ENCODE measurements at places on chromosomes 13 and 19.

DNA sequence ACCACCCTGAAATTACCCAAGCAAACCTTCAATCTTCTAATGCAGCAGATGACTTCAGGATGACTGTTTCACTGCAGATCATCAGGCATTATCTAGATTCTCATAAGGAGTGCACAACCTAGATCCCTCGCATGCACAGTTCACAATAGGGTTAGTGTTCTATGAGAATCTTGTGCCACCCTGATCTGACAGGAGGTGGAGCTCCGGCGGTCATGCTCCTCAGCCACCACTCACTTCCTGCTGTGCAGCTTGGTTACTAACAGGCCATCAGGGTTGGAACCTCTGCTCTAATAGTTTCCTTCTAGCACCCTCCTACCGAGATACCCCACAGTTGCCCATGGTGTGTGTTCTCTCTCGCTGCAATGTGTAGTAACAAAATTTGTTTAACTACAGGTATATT is 442.8 kb downstream of the FGF14 start:
- DNase-seq: no peak

GRCh38 chr19:19120308-19121231 is 17.7 kb downstream of the TMEM161A start:
- no peak for DNase-seq

- no peak for DNase-seq
Observed at GRCh38 chr19:4414800-4415321, 12.4 kb downstream of the CHAF1A start.

GRCh38 chr13:87975035-87975434 is 303.9 kb downstream of the SLITRK5 start:
- DNase-seq: no peak

- DNase-seq: no peak
Observed at GRCh38 chr13:74103970-74104555, 30.1 kb downstream of the KLF12 start.

GRCh38 chr19:56476651-56477428 is at the start of gene ZNF667:
ZNF667 (minus strand) TSS chr19:56477345; CDS start chr19:56462370, 14,975 bp downstream.
- no peak for DNase-seq

DNA sequence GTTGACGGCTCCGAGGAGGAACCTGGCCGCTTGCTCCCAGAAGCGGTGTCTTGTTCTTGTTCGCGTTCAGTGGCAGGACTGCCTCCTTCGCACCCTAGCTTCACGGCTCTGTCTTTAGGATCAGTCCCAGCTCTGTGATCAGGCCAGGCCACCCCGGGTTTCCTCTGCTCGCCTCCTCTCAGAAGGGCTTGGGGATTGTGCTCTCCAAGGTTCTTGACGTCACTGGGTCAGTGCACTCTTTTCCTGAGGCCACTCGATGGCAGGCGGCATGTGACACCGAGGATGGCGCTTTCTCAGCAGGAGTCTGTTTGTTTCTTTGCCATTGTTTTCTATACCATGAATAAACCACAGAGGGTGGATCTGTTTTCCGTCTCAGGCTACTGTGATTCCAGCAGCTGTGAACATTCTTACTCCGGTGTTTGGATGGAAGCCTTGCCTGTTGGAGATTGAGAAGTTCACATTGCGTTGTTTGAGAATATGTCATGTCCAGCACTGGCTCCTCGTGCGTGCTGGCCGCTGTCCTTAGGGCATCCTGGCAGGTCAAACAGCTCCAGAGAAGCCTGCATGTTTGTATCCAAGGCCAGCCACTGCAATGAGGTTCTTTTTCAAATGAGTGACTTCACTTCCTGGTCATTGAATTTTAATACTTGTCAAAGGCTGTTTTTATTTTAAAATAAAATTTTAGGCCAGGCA is 44.5 kb downstream of the SLC7A9 start:
- DNase-seq: no peak

DNA sequence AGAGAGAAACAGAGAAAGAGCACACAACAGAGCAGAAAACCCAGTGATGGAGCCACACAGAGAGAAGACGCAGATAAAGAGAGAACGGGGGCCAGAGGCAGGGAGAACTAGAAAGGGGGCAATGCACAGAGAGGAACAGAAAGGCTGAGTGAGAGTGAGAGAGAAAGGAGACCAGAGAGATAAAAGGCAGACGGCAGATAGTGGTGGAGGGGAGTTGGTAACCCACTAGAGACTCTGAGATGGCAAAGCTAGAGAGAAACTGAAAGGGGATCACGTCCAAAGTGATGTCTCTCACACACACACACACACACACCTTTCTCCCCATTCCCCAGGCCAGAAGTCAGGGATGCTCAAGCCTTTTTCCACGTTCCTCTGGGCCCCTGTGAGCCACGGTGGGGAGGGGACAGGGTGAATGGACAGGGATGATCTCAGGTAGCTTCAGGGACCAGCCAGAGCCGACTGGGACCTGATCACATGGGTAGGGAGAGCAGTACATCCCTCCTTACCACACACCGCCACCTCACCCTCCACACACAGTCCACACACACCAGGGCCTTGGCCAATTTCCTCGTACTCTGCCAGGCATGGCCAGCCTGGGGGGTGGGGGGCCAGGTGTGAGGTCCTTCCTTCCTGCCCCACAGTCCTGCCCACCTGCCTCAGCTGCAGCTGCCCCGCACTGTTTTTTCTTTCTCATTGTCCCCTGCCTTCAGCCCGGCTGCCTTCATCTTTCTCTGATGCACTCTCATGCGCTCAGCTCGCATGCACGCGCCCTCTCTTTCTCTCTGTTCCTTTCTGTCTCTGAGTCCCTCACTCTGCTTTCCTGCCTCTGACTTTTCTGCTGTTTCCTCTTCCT is 22.5 kb upstream of the POU2F2 start:
- DNase-seq: peak; percentile 37

DNA sequence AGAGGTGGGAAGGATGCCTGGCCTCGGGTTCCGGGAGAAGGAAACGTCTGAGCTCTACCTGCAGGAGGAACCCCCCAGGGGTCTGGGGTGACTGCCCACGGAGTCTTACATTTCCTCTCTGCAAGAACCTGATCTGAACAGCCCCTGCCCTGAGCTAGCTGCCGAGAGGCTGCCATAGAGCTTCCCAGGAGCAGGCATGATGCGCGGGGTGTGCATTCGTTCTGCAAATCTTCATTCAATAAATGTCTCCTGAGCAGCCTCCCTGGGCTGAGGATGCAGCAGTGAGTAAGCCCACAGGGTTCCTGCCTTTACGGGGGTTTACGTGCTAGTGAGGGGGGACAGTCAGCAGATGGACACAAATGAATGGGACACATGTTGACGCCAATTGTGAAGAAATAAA is 1.5 kb upstream of the SHISA7 start:
- DNase-seq: no peak

DNA sequence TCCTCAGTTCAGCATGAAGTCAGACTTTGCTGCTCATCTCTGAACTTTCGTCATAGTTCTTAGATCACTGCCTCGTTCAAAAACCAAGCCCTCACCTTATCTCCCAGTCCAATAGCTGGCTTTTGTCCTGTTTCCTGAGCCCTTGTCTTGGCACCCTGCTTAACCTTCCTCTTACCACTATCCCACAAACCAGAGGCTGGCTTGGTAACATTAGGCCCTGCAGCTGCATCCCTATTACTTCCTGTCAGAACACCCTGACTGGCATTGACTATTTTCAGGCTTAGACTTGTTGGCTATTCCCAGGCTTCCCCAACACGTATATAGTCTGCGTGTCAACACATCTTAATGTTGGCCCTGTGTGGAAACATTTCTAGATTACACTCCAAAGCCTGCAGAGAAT is 172.4 kb downstream of the VWA8 start:
- DNase-seq: no peak

DNA sequence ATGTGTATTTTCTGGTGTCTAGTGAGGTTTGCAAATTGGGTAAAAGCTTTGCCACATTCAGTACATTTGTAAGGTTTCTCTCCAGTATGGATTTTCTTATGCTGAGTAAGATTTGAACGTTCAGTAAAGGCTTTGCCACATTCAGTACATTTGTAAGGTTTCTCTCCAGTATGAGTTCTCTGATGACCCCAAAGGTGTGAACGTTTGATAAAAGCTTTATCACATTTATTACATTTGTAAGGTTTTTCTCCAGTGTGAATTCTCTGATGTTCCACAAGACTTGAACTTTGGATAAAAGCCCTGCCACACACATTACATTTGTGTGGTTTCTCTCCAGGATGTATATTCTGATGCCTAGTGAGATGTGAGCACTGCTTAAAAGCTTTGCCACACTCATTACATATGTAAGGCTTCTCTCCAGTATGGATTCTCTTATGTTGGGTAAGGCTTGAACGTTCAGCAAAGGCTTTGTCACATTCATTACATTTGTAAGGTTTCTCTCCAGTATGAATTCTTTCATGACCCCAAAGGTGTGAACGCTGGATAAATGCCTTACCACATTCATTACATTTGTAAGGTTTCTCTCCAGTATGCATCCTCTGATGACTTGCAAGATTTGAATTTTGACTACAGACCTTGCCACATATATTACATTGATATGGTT is 17.4 kb downstream of the ZNF677 start:
- DNase-seq: no peak

- DNase-seq: no peak
Observed at GRCh38 chr19:17351815-17352435, 14.6 kb downstream of the GTPBP3 start.

- DNase-seq: peak; percentile 15
Observed at GRCh38 chr13:36282821-36283432, 14.7 kb downstream of the CCDC169 start.

GRCh38 chr19:58394821-58395219 is 636 bp upstream of the RNF225 start:
- DNase-seq: no peak

GRCh38 chr13:106786006-106786563 is 218.1 kb upstream of the ARGLU1 start:
- no peak for DNase-seq

DNA sequence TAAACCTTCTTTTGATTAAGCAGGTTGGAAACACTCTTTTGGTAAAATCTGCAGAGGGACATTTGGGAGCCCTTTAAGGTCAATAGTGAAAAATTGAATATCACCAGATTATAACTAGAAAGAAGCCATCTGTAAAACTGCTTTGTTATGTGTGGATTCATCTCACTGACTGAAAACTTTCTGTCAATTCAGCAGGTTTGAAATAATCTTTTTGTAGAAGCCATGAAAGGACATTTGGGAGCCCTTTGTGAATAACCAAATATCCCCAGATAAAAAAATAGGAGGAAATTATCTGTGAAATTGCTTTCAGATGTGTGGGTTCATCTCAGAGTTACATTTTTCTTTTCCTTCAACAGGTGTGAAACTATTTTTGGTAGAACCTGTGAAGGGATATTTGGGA is 1690.7 kb downstream of the UQCRFS1 start:
- DNase-seq: no peak

- no peak for DNase-seq
Observed at GRCh38 chr13:50282016-50282415, 266.8 kb downstream of the KCNRG start.

GRCh38 chr13:78020861-78021260 is 102.2 kb upstream of the EDNRB start:
- no peak for DNase-seq

- no peak for DNase-seq
Observed at GRCh38 chr19:18282021-18282787, 782 bp upstream of the JUND start.

DNA sequence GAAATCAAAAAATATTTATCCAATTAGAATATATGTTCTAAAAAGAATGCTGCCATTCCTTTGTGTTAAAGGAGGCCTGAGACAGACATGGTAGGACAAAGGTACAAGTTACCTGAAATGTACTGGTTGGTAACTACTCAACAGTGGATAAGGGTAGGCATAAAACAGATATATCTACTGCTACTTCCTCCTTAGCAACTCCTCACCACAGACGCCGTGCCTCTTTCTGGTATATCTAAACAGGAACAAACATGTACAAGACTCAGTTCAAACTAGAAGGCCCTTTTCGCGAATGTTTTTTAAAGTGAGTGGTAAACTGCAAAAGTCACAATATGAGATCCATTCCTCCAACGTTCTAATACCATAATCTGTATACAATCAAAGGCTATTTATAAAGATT is 86.9 kb downstream of the TBC1D4 start:
- DNase-seq: no peak

GRCh38 chr13:106156468-106156867 is 379.0 kb downstream of the EFNB2 start:
- DNase-seq: no peak

DNA sequence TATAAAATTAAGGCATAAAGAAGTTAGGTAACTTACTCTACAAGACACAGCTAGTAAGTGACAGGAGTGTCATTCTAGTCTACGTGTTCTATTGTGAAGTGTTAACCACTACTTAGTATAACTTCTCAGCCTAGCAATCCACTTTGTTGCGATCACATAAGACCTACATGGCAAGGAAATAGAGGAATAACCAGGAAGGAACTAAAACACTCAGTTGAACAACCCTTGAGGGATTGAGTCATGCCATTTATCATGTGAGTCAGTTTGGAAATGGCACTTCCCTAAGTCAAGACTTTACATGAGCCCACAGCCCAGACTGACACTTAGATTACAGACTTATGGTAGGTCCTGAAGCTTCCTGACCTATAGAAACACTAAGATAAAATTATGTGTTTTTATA is 279.5 kb upstream of the PCDH20 start:
- no peak for DNase-seq

DNA sequence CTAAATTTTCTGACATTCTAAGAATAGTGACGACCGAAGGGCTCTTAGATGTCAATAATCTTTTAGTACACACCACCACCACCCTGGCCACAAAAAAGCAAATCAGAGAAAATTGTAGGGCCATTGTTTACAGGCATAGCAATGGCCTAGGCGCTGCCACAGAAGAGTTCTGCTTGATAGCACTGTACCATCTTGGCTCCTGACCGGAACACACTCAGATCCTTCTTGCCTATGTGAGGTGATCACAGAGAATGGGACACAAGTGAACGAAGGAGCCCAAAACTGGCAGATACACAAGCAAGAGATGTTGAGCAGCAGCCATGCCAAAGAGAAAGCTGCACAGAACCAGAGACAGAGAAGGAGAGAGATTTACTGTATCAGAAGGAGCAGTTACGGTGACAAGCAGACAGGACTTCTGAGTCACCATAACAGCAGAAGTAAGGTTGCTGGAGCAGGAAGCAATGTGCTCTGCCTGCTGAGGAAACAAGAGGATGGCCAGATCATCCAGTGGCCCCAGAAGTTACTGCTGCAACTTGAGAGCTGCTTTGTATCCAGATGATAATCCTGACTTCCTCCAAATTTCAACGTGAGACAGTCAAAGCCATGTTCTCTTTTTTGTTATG is 105.2 kb downstream of the SLITRK6 start:
- DNase-seq: no peak

- DNase-seq: no peak
Observed at GRCh38 chr13:113736258-113736731, 22.7 kb upstream of the TMEM255B start.

DNA sequence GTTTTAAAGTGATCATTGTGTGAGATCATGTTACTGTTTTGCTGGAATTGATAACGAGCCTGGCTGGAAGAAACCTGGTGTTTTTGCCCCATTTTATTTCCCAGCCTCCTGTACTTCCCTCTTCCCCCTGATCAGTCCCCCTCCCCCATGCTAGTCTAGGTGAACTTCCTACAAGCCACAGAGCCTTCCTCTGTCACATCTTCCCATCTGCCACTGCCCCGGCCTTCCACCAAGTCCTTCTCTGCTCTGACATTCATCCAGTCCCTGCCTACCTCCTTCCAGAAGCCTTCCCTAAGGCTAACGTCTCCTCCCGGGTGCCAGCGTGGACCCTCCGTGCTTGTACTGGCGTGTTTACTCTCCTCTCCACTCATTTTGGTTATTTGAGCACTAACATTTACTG is 14.3 kb downstream of the FARP1 start:
- no peak for DNase-seq
